ENCODE measurements at places on chromosomes 16 and 17. TPM values are rescaled to one million over a fixed set of nuclear protein-coding genes. Genes with fewer than 3 reads are reported as not detected.
A peak's percentile ranks its signal among the peaks of the same experiment; 100 is the strongest.

Gene TNRC6C
- total RNA-seq, result 37.4 TPM

Gene ABHD15
- 5.4 TPM for total RNA-seq

Gene CAPNS2
- total RNA-seq, result not detected

Gene KCNJ16
- 16.6 TPM for total RNA-seq

Gene DBNDD1
- 53.8 TPM for total RNA-seq

GRCh38 chr17:81131486-81132196, 33.7 kb upstream of the PVALEF start:
- no peak overlapping the region for H3K27ac ChIP-seq
- H3K4me3 ChIP-seq, result no peak overlapping the region
- no peak for DNase-seq
- H3K4me1 ChIP-seq, result no peaks in the 10 kb centered on the region
- H3K27me3 ChIP-seq, result no peaks in the 10 kb centered on the region
- no peaks in the 10 kb centered on the region for H3K36me3 ChIP-seq

GRCh38 chr17:80883831-80884735, 107.6 kb upstream of the CHMP6 start:
- no peaks in the 10 kb centered on the region for H3K4me1 ChIP-seq
- H3K4me3 ChIP-seq, result no peak overlapping the region
- H3K36me3 ChIP-seq, result peaks cover 9% of the 10 kb centered on the region
- H3K27me3 ChIP-seq, result no peaks in the 10 kb centered on the region

DNA sequence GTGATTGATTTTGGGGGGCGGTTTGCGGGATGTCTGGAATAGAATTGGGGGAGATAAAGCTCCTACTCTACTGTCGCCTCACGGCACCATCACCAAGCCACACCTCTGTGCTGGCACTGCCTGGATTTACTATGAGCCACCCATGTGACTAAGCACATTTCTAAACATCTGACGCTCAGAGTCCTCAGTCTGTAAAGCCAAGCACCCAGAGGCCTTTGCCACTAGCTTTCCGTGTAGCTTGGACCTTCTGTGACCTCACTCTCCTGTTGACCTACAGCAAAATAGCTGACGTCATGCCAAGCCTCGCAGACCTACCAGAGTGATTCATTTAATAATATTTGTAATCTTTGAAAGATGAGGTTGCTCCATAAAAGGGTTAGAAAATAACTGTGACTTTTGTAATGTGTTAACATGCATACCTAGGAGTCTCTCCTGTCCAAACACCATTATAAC, 38.5 kb upstream of the MYOCD start:
- DNase-seq, result no peak
- H3K36me3 ChIP-seq, result no peaks in the 10 kb centered on the region
- H3K4me3 ChIP-seq, result no peak overlapping the region
- H3K27me3 ChIP-seq, result peaks cover 12% of the 10 kb centered on the region
- H3K27ac ChIP-seq, result no peak overlapping the region

GRCh38 chr17:59362811-59363205, 31.4 kb downstream of the YPEL2 start:
- no peaks in the 10 kb centered on the region for H3K27me3 ChIP-seq
- no peak for DNase-seq
- peaks cover 75% of the 10 kb centered on the region for H3K4me1 ChIP-seq
- peaks cover 18% of the 10 kb centered on the region for H3K36me3 ChIP-seq

DNA sequence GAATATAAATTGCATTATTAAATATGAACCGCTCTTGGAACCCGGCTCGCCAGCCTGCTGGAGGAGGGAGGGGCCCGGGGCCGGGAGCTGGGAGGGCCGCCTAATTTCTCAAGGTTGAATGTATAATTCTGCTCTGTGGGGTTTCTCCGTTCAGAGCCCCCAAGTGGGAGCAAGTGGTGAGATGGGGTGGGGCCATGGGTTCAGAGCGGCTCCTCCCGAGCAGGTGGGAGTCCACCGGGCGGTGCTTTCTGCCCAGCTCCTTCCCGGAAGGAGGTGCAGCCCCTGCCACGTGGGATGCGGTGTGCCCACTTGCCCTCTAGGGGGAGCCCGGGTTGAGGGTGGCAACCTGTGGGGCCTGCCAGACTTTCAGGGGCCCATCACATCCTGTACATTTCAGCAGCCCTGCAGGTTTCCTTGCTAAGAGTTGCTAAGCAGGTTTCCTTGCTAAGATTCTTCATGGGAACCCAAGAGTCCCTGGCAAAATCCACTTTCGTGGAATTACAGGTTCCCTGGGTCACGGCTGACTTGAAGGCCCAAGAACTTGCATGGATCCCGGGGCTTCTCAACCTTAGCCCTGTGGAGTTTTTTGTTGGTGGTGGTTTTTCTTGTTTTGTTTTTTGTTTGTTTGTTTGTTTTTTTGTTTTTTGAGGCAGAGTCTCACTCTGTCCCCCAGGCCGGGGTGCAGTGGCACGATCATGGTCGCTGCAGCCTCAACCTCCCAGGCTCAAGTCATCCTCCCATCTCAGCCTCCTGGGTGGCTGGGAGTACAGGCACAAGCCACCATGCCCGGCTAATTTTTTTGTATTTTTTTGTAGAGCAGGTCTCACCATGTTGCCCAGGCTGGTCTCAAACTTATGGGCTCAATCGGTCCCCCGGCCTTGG, 196.7 kb upstream of the GSE1 start:
- peaks cover 8% of the 10 kb centered on the region for H3K27me3 ChIP-seq
- H3K4me1 ChIP-seq, result peaks cover 12% of the 10 kb centered on the region
- no peak overlapping the region for H3K27ac ChIP-seq
- no peak overlapping the region for H3K4me3 ChIP-seq
- no peak for DNase-seq
- no peaks in the 10 kb centered on the region for H3K36me3 ChIP-seq

DNA sequence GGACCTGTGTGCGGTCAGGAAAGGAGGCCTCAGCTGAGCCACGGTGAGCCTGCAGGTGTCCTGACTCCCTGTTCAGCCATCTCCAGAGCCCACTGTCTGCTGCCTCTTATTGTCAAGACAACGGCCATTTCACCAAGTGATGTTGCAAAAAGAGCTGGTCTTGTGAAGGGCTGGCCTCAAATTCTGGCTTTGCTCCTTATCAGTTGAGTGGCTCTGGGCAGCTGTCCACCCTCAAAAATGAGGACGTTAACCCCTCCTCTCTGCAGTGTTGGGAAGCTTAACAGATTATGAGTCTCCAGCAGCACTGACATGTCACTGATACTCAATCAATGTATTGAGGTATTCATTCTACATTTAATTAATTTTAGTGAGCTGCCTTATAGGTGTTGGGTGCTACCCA, 171.1 kb upstream of the TOX3 start:
- peaks cover 16% of the 10 kb centered on the region for H3K27me3 ChIP-seq
- DNase-seq, result no peak
- no peaks in the 10 kb centered on the region for H3K36me3 ChIP-seq
- peaks cover 17% of the 10 kb centered on the region for H3K4me1 ChIP-seq
- H3K4me3 ChIP-seq, result no peak overlapping the region
- H3K27ac ChIP-seq, result no peak overlapping the region

DNA sequence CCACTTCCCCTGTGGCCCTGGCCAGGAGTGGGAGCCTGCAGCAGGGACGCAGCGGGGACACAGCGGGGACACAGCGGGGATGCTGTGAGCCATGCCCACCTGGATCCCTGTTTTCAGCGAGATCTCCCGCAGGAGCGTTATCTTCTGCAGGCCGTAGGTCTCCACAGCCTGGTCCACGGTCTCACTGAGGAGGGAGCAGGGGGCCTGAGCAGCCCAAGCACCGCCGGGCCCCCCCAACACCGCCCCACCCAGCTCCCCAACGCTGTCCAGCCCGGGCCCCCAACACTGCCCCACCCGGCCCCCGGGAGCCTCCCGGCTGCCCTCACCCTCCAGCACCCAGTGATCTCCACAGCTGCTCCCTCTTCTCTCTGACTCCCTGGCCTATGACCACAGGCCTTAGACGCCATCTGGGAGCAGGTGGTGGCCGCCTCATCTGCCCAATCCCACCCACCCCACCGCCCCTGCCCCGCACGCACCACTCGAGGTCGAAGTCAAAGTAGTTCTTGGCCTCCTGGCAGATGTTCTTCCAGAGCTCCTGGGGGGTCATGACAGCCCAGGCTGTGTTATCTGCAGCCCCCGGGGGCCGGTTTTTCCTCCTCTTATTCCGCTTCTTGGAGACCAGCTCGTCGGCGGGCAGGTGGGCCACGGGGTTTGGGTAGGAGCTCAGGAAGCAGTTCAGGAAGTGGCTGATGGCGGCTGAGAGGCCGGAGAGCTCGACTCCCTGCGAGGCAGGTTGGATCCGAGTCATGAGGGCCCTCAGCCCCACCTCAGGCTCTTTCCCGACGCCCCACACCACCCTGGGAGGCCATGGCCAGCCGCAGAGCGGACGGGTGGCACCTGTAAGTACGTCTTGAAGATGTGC, 17.0 kb downstream of the CLUH start:
- no peaks in the 10 kb centered on the region for H3K4me1 ChIP-seq
- H3K4me3 ChIP-seq, result no peak overlapping the region
- peaks cover 1% of the 10 kb centered on the region for H3K36me3 ChIP-seq
- H3K27ac ChIP-seq, result no peak overlapping the region
- DNase-seq, result no peak

- H3K27ac ChIP-seq, result no peak overlapping the region
- H3K4me1 ChIP-seq, result peaks cover 18% of the 10 kb centered on the region
- no peak for DNase-seq
- H3K27me3 ChIP-seq, result no peaks in the 10 kb centered on the region
- H3K4me3 ChIP-seq, result no peak overlapping the region
- peaks cover 1% of the 10 kb centered on the region for H3K36me3 ChIP-seq
Observed at GRCh38 chr16:75789237-75789636, 62.9 kb upstream of the CPHXL start.

GRCh38 chr16:1290063-1290501, 19.4 kb upstream of the UBE2I start:
- H3K4me1 ChIP-seq, result peaks cover 8% of the 10 kb centered on the region
- no peak overlapping the region for H3K27ac ChIP-seq
- no peaks in the 10 kb centered on the region for H3K36me3 ChIP-seq
- no peak overlapping the region for H3K4me3 ChIP-seq
- peaks cover 20% of the 10 kb centered on the region for H3K27me3 ChIP-seq
- DNase-seq, result no peak

- peak; percentile 42 for DNase-seq
- H3K4me3 ChIP-seq, result peak overlapping the region; percentile 88
- peak overlapping the region; percentile 98 for H3K27ac ChIP-seq
- H3K27me3 ChIP-seq, result no peaks in the 10 kb centered on the region
- peaks cover 40% of the 10 kb centered on the region for H3K36me3 ChIP-seq
Observed at GRCh38 chr16:89687092-89687940, 827 bp downstream of the CDK10 start.

- peaks cover 25% of the 10 kb centered on the region for H3K4me1 ChIP-seq
- no peak overlapping the region for H3K27ac ChIP-seq
- H3K4me3 ChIP-seq, result no peak overlapping the region
- no peaks in the 10 kb centered on the region for H3K27me3 ChIP-seq
Observed at GRCh38 chr17:32490101-32490482, 3.3 kb downstream of the CDK5R1 start.

GRCh38 chr17:71580220-71580619, 540.6 kb upstream of the SOX9 start:
- H3K27me3 ChIP-seq, result no peaks in the 10 kb centered on the region
- H3K36me3 ChIP-seq, result peaks cover 3% of the 10 kb centered on the region
- DNase-seq, result no peak
- H3K4me1 ChIP-seq, result peaks cover 2% of the 10 kb centered on the region
- H3K4me3 ChIP-seq, result no peak overlapping the region

- H3K4me1 ChIP-seq, result peaks cover 15% of the 10 kb centered on the region
- H3K4me3 ChIP-seq, result no peak overlapping the region
- H3K27ac ChIP-seq, result no peak overlapping the region
- DNase-seq, result no peak
- H3K36me3 ChIP-seq, result no peaks in the 10 kb centered on the region
Observed at GRCh38 chr17:72171703-72172667, 51.2 kb downstream of the SOX9 start.

DNA sequence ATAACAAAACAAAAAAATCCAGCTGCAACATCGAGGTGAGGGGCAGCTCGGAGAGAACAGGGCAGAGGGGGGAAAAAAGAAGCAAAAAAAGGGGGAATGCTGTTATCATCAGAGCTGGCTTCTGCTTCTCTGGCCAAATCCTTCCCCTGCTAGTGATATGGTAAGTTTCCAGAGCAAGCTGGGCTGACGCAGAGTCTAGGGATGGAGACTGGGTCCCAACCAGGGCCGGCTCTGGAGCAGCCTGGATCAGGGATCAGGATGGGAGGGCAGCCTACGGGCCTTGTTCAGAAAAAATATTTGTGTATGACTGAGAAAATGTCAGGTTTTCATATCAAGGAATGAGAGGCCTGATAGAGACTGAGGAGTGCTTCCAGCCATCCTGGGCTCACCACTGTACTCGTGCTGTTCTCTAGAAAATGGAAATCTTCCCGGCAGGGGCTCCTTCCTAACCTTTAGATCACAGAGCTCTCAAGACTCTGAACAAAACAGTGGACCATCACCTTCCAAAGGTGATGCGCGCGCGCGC, 726 bp upstream of the C1QTNF1 start:
- peak overlapping the region; percentile 62 for H3K4me3 ChIP-seq
- H3K4me1 ChIP-seq, result peaks cover 26% of the 10 kb centered on the region
- no peak for DNase-seq
- H3K36me3 ChIP-seq, result no peaks in the 10 kb centered on the region

DNA sequence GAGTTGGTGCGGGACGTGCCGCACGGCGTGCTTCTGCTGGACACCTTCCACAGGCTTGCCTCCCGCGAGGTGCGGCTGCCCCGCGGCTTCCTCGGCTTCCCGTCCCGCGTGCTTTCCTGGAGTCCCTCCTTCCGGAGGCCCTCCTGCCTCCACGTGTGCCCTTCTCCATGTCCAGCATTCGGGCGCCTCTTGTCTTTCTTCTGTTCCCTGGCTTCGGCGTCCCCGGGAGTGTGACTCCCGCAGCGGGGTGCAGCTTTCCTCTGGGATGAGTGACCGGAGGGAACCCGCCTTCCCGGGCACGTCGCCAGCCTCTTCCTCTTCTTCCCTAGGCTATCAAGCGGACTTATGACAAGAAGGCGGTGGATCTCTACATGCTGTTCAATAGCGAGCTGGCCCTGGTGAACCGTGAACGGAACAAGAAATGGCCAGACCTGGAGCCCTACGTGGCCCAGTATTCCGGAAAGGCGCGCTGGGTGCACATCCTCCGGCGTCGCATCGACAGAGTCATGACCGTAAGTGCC, 23.0 kb downstream of the DNAH2 start:
- DNase-seq, result no peak
- no peak overlapping the region for H3K4me3 ChIP-seq
- H3K4me1 ChIP-seq, result peaks cover 2% of the 10 kb centered on the region
- peaks cover 46% of the 10 kb centered on the region for H3K27me3 ChIP-seq

- no peaks in the 10 kb centered on the region for H3K27me3 ChIP-seq
- H3K4me1 ChIP-seq, result no peaks in the 10 kb centered on the region
- no peak for DNase-seq
- no peak overlapping the region for H3K4me3 ChIP-seq
- peak overlapping the region; percentile 54 for H3K27ac ChIP-seq
Observed at GRCh38 chr16:2761886-2762583, 9.6 kb downstream of the SRRM2 start.

GRCh38 chr16:85152414-85153030, 40.2 kb upstream of the CIBAR2 start:
- no peaks in the 10 kb centered on the region for H3K36me3 ChIP-seq
- H3K4me1 ChIP-seq, result peaks cover 11% of the 10 kb centered on the region
- H3K27me3 ChIP-seq, result peaks cover 18% of the 10 kb centered on the region

DNA sequence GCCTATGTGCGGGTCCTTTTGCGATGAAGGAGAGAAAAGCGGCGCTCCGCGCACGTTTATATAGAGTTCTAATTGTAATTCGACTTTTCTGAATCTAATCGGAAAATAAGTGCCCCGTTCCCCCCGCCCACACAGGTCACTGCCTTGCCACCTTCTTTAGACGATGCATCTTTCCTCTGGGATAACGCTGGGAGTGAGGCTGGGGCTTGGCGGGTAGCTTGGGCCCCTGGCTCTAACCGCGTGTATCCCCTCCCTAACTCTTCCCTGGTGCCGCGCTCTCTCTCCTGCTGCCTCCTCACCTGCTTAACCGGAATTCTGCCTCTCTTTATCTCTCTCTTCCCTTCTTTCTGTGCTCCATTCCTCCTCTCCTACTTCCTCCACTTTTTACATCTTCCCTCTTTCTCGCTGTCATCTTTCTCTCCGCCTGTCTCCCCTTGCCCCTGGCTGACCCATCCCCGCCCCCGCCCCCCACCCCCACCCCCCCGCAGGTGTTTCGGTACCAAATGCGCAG, 2.6 kb downstream of the LHX1 start:
- no peak for DNase-seq
- H3K27ac ChIP-seq, result peak overlapping the region; percentile 5
- peaks cover 85% of the 10 kb centered on the region for H3K27me3 ChIP-seq
